NB4 (cell line): ENCODE measurements at places on chromosomes 7 and 10.

- peak; percentile 45 for DNase-seq
Observed at GRCh38 chr10:78044179-78044578, 10.5 kb downstream of the RPS24 start.

GRCh38 chr7:32179567-32179966, 109.4 kb upstream of the PDE1C start:
- DNase-seq: no peak

- DNase-seq: no peak
Observed at GRCh38 chr10:84588426-84588825, 260.0 kb downstream of the CCSER2 start.

GRCh38 chr7:36865019-36865418, 140.7 kb upstream of the AOAH start:
- no peak for DNase-seq

DNA sequence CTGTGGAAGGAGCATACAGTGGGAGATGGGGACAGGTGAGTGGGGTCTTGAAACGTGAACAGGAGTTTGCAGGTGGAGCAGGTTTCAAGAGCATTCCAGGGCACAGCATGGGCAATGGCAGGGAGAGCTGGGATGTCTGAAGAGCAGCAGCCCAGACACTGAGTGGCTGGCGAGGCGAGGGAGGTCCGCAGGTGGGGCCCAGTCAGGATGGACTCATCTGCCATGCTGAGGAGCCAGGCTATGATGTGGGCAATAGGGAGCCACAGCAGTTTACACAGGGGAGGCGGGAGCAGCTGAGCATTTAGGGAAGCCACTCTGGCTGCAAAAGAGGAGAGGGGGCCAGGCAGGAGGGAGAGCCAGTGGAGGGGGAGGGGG, 138.7 kb downstream of the FAM53B start:
- DNase-seq: no peak

DNA sequence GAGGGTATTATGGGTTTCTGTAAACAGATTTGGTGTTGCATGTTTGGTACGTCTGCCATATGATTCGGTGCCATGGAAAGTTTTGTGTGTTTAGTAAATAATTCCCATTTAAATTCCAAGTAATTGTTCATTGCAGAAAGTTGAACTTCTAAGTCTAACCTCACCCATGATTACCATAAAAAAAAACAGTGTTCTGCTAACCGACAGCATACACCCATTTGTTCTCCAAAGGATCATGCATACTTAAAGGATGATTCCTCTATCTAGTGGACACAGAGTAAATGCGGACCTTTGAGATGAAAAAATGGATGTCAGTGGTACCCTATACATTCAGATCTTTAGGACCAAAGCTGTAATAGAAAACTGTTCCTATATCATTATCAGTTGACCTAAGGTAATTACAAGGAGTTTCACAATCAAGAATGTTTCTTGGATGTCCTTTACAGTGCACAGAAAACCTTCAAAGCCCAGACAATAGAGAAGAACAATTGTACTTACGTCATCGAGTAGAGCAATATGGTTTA, 209.9 kb downstream of the CRPPA start:
- DNase-seq: no peak

- DNase-seq: peak; percentile 62
Observed at GRCh38 chr10:14552015-14552414, 221.3 kb upstream of the FRMD4A start.

DNA sequence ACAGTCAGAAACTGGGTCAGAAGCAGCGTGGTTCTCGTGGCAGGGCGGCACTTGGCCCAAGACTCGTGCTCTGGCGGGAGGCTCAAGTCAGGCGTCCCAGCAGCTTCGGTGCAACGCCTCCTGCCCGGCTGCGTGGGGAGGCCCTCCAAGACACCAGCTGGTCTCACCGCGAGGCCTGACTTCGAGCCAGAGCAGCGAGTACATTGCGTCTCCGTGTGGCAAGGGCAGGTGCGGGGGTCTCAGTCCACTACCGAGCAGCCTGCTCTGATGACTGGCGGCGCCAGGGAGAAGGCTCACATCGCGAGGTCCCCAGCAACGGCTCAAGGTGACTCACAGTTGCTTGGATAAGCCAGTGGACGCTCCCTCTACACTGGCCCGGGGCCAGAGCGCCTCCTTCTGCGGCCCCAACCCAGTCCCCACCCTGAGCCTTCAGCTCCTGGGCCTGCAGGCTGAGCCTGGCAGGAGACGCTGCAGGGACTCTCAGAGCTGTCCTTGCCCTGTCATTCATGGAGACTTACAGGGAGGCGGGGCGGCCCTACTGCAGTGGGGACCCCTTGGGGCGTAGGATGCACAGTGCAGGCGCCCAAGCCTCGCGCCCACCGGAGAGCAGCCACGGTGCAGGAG, 41.9 kb upstream of the PRKAR1B start:
- DNase-seq: peak; percentile 18

DNA sequence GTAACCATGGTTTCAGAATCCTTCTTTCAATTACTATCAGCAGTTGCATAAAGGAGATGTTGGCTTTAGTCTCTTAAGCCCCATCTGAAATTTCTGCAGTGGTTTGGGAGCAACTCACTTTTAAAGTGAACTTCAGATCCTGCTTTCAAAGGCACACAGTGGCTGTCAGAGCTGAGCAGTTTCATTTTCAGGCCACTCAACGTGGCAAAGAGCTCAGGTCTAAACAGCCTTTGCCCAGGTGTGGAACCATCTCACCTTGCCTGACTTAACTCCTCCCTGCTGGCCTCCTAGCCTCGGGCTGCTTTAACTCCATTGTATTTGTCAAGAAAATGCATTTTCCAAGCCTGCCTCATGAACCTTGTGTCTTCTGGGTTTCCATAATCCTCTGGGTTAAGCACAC, 197.5 kb upstream of the KMT2E start:
- DNase-seq: no peak

- no peak for DNase-seq
Observed at GRCh38 chr7:2657920-2658671, 26.3 kb downstream of the TTYH3 start.

DNA sequence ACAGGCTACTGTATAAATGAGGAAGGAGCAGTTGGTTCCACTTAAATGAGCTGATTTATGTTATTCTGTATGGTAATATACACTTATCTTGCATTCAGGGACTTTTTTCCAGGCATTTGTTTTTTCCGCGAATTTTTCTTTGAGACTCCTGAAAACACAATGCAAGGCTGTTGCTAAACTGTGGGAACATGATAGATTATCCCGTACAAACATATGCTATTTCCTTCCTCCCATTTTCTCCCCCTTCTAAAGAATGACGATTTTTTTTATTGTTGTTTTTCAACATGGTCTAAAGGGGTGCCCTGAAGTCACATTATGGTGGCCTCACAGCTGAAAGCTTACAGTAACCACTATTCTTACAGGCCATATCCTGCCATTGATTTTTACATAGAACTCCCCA, 523.9 kb upstream of the NRP1 start:
- DNase-seq: no peak

DNA sequence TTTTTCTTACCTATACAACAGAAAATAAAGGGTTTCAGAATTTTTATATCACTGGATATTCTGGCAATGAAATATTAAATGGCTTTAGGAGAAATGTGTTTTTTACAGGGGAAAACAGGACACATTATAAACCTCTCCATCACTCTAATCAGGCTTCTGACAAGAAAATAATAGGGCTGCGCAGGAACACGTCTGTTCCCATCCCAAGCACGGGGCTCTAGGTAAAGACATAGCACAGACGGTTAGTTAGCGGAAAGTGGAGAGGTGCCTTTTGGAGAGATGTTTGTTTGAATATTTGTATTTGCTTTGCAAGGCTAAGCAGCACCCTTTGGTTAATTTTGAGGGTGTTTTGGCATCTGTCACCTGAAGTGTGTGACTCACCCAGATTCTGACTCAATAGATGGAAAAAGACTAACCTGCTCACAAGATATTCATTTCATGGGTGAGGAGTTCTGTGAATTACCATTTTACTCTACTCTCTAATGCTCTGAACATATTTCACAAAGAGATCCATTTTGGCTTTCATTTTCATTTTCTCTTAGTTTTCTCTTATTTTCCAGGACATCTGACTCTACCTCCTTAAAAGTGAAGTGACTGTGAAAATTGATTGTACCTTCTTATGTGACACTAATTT, 174.5 kb upstream of the AKR1E2 start:
- no peak for DNase-seq

- DNase-seq: no peak
Observed at GRCh38 chr10:86259901-86260562, 106.6 kb downstream of the GRID1 start.

GRCh38 chr7:24510759-24511158, 62.5 kb upstream of the PALS2 start:
- no peak for DNase-seq

DNA sequence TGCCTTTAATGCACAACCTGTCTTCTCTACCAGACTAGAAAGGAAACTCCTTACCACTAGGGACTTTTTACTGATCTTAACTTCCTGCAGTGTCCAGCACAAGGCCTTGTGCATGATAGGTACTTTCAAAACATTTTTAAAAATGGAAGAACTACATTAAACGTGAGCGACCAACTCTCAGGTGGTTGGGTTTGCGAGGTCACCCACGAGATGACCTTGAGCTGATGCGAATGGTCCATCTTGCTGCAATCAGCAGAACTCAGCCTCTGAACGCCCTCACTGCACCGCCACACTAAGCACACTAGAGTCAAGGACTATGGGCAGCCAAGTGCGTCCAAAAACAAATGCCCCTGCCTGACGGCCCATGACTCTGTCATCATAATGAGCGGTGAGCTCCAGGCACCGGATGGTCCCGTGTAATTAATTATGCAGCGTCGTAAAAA, 34.9 kb upstream of the PTF1A start:
- DNase-seq: no peak

GRCh38 chr7:27170426-27171324, 3.4 kb downstream of the HOXA10 start:
- no peak for DNase-seq

DNA sequence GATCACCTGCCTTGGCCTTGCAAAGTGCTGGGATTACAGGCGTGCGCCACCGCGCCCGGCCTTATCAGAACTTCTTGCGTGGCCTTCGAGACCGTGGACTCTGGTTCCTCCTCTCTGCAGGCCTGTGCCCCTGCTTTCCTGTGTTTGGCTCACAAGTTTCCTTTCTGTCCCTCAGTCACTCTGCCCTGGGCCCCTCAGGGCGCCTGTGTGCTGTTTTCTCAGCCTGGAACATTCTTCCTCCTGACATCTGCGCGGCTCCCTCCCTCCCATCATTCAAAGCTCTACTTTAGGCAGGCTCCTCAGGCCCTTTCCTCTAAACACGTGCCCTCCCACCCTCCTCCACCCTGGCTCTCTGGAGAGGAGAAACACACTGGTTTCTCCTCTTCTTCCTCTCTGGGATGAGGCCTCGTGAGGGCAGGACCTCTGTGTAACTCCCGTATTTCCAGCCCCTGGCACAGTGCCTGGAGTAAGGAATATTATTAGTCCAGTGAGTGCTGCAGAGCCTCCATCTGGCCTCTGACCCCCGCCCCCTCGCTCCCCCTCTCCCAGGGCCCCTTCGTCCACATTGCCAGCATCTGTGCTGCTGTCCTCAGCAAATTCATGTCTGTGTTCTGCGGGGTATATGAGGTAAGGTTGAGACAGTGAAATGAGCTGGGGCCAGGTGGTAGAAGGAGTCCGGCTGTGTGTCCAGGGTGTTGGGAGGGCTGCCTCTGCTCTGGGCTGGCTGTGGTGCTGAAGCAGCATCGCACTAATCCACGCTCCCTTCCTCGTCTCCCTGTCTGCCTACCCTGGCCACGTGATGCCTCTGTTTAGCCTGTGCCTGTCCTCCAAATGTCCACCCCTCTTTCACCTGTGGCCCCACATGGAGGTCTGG, 7.1 kb downstream of the CLCN1 start:
- no peak for DNase-seq

DNA sequence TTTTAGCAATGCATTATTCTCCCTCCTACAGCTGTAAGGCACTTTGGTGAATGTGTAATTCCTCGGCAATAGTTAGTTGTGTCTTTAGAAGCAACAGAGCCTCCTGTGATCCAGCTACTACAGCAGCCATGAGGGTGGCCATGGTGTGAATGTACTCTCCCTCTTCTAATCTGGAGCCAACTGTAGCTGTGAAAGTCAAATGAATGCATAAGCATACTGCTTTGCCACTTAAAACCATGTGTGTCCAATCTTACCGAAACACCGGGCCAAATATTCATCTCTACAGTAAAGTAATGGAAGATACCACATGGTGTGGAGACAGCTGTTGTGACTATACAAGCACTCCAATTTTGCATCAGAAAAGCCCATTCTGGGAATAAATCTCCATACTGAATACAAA, 195.0 kb downstream of the DNAJC1 start:
- DNase-seq: no peak

- peak; percentile 16 for DNase-seq
Observed at GRCh38 chr10:127175357-127176110, 20.9 kb downstream of the INSYN2A start.

DNA sequence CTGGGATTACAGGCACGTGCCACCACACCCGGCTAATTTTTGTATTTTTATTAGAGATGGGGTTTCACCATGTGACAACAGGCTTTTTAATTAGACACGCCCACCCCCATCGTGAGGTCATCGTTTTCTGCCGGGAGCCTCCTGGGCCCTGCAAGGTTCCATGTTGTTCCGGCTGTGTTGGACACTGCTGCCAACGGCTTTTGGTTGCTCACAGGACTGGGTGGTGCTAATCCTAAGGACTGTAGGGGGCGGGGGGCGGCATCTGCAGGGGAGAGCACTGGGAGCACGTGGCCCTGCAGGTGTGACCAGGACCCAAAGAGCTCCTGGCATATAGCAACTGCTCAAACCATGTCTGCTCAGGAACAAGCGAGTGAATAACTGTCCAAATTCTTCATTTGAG, 29.5 kb upstream of the INSIG1 start:
- DNase-seq: no peak

DNA sequence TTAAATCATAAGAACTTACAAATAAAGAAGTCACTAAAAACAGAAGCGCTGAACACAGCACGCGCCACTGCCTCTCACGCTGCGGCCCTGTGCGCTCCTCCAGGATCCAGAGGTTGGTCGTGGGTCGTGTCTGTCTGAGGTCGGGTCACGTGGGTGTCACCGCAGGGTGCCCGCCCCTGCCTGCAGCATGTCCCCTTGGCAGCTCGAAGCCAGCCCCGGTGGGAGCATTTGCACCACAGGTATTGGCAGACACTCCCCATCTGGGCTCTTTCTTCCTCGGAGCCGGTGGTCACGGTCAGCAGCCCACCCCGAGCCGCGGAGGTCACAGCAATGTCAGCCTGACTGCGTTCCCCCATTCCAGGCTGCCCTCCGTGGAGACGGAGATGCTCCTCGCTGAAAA, 88.6 kb downstream of the PDGFA start:
- no peak for DNase-seq

- DNase-seq: peak; percentile 26
Observed at GRCh38 chr10:89355394-89355931, 22.4 kb upstream of the IFIT1B start.

DNA sequence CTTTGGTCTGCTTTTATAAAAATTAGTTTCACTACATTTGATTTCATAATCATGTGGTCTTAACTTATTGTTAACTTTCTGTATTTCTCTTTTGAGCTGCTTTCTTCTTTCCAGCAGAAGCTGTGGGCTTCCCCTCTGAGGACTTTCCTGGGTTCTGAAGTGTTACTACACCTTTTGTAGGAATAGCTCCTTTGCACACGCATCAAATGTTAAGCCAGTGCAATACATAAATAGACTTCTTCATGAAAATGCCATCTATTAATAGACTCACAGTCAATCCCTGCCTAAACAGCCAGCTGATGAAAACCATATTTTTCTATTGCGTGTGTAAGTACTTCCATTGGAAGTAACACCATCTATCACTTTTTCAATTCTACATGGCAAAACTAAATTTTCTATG, 1.5 kb downstream of the ABCB4 start:
- no peak for DNase-seq
